ENCODE measurements at places on chromosomes 13 and 19.

- DNase-seq, result no peak
Measured at GRCh38 chr19:18171605-18172327, 1.8 kb upstream of the IFI30 start.

GRCh38 chr19:7137120-7137519 is 67.6 kb downstream of the ZNF557 start:
- DNase-seq, result no peak

- DNase-seq, result peak; percentile 70
Measured at GRCh38 chr13:47816831-47817230, 184.2 kb downstream of the SUCLA2 start.

GRCh38 chr13:110462091-110462490 is 99.4 kb downstream of the RAB20 start:
- no peak for DNase-seq

GRCh38 chr19:12380444-12380737 is 14.9 kb upstream of the ZNF442 start:
- no peak for DNase-seq

- DNase-seq, result no peak
Measured at GRCh38 chr13:50370303-50370950, 355.2 kb downstream of the KCNRG start.

GRCh38 chr19:38719761-38720558 is 24.3 kb downstream of the CAPN12 start:
- DNase-seq, result no peak

DNA sequence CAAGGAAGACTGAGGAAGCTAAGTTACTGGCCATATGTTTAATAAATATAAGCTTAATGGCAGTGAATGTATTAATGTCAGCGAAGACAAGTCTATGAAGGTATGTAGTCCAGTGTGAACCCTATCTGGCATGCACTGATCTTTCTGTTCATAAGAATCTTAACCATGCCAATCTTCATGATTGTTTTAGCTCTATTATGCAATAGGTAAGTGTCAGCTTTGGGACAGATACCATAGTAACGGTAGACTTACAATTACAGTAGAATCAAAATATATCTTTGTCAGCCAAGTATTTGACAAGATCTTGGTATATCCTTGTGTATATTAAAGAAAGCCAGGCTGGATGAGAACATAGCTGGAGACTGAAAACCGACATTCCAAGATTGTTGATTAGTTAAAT is 428.5 kb downstream of the SPRY2 start:
- no peak for DNase-seq

DNA sequence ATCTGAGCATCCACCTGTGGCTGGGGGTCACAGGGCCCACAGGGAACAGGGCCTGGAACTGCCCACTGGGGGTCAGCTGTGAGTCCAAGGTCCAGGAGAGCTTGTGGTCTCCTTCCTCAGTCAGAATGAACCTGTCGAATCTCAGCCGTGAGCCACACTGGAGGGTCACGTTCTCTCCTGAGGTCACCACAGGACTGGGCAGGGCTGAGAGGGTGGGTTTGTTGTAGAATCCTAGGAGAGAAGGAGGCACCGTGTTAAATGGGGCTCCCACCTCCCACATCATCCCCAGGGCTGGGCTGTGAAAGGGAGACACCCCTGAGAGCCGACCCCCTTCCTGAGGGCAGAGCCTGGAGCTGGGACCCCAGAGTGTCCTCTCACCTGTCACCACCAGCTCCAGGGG is 1.5 kb downstream of the LILRA5 start:
- no peak for DNase-seq

GRCh38 chr19:46394402-46394797 is 19.0 kb downstream of the CCDC8 start:
- no peak for DNase-seq

- no peak for DNase-seq
Measured at GRCh38 chr13:110589793-110590390, 25.5 kb upstream of the NAXD start.

DNA sequence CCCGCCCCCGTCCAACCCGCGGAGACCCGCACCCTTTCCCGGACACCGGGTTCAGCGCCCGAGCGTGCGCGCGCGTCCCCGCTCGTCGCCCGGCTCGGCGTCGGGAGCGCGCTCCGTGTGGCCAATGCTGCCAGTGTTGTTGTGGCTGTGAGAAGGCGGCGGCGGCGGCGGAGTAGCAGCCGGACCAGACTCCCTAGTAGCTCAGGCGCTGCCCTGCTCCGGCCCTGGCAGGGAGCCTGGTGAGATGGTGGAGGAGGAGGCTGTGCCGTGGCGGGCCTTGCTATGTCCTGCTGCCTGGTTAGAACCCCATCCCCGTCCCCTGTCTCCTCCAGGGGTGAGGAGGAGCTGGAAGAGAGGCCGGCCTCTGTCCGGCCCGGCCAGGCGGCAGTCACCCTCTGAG is 553.2 kb downstream of the TUBA3C start:
- DNase-seq, result no peak

GRCh38 chr13:54415753-54416366 is 1387.2 kb downstream of the OLFM4 start:
- no peak for DNase-seq

DNA sequence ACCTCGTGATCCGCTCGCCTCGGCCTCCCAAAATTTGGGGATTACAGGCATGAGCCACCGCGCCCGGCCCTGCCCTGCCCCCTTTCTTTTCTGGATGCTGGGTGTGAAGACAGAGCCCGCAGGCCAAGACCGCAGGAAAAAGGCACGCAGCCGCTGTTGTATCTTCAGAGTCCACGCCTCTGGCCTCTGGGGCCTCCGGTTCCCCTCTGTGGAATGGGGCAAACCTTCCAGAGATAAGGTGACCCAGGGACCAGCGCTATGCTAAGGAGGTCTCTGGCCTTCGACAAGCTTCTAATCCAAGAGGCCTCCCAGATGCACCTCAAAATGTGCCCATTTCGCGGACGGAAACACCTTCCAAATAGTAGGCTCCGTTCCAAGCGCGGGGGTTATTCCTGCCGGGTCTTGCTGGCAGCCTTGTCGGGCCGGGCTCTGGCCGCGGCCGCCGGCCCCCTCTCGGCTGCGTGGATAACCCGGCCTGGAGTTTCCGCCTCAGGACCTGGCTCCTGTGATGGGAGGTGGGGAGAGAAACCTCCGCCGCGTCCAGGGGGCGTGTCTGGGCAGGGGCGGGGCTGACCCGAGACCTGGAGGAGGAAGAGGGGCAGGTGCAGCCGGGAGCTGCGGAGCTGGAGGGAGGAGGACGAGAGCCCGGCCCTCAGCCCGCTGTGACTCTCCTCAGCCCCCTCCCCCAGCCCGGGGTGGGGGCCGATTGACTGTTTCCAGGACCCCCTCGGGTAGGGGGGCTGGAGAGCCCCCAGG is 13.1 kb downstream of the TJP3 start:
- DNase-seq, result peak; percentile 98

DNA sequence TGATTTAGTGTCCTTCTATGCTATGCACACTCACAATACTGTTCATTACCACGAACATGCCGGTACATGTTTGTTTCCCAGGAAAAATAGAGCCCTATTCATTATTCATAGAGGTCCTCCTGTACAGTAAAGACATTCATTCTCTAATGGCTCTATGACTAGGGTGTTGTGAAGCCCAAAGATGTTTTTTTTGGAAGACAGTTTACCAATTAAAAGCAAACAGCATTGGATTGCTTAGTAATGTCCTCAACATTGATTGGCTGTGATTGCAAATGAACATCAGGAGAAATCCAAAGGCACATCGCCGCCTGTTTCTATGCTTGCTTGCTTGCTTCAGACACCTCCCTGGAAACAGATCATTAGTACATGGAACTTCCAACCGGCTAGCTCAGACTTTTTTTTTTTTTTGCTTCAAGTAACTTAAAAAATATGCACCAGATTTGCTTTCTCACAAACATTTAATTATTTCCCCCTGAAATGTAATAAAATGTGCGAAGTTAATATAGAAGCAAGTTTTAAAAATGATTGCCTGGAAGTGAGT is 8.8 kb upstream of the GPC6 start:
- no peak for DNase-seq

GRCh38 chr19:29194658-29195057 is 18.3 kb downstream of the UQCRFS1 start:
- no peak for DNase-seq

GRCh38 chr13:36096461-36097416 is 34.4 kb downstream of the DCLK1 start:
- no peak for DNase-seq

GRCh38 chr13:20412691-20413355 is 112.8 kb downstream of the CRYL1 start:
- peak; percentile 83 for DNase-seq

- DNase-seq, result peak; percentile 89
Measured at GRCh38 chr19:49362048-49362928, at the start of gene TEAD2. Gene TEAD2, minus strand, starts transcription at chr19:49362416. Its CDS starts 2,341 bp downstream, at chr19:49360075.

DNA sequence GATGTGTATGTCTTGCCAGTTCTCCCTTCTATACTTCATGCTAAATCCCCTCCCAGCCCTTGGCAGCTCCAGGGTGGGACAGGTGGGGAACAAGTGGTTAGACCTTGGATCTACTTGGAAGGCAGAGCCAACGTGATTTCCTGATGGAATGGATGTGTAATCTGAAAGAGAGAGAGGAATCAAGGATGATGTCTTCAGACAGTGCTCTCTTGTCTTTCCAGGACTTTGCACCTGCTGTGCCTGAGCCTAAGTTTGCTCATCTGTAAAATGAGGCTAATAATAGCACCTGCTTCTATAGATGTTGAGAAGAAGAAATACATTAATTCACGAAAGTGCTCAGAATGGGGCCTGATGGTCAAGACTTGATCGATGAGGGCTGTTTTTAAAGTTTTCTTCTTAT is 7.0 kb upstream of the EGLN2 start:
- DNase-seq, result no peak

DNA sequence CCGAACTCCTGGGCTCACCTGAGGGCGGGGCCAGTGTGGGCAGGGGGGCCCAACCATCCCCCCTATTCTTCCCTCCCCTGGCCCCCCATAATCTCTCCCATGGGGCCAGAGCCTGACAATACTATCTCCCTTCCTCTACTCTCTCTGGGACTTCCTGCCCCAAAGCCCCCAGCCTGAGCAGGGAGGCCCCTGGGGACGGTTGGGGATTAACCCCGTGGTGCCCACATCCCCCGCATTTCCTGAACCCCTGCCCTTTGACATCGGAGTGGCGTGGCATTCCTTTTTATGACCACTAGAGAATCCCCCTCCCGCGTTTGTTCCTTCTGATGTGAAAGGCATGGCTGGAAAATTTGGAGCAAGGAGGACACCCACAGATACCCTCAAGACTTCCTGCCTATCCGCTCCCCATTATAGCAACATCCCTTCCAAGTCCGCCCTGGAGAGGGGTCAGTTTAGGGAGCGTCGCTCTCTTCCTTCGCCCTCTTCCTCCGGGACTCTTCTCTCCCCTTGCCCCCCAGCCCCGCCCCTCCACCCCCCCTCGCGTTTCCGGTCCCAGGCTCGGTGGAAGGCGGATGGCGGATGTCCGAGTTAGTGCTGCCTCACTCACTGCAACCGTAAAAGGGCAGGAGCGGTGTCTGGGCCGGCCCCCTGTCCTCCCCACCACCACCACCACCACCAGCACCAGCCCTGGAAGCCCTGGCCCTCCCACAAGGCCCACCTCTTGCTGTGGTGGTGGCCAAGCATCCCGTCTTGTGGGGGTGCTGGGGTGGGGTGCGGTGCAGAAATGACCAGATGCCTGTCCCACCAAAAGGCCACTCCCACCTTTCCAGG is 1.8 kb downstream of the VASP start:
- peak; percentile 84 for DNase-seq

GRCh38 chr19:19134687-19135158 is 3.6 kb downstream of the TMEM161A start:
- DNase-seq, result peak; percentile 93

DNA sequence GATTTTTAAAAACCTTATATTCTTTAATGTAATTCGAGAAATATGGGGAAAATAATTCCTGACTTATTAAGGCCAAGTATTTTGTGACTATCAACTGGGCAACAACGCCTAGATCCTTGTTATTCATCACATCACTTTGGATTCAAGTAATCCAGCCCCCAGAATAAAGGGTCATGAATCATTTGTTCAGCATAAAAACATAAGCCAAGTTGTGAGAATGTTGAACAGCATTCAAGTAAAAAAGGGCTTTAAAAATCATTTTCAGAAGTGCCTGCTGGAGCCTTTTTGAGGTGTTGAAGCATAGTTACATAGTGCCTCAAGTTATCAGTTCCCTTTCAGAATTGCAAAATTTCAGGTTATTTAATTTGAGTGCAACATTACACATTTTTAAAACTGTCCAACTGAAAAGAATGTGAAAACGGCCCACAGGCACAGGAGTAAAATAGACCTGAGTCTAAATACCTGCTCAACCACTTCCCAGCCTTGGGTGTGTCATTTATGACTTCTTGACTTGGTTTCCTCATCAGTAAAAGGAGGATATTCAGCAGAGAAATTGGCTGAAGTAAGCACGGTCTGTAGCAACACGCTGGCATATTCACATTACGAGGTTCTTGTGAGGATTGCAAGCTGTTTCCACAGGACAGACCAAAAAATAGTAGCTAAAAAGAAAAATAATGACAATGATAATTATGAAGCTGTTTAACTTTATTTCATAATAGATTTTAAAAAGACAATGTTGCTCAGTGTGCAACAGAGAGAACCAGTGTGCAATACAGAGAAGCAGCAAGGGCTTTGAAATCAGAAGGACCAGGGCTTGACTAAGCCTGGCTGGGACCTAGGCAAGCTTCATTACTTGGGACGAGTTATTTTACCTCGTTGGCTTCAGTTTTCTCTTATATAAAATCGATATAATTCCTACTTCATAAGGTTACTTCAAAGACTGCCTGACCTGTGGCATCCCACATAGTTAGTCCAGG is 56.6 kb downstream of the MBNL2 start:
- no peak for DNase-seq

DNA sequence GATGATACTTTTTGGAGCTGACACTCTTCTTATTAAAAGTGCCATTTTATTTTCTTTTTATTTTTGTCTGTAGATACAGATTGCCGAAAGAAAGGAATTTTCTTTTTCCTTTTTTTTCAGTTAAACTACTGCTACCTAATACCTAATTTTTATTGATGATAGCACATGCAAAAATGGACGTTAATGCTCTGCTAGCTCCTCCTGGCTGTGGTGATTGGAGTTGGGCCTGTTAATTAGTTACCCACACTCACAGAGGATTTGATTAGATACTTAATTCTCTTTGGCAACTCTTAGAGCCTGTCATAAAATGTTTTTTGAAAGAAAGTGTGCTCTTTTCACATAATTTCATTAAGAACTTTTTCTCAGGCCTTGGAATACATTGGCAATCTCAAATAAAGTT is 366.8 kb downstream of the DCT start:
- no peak for DNase-seq
